ENCODE measurements at places on chromosomes 4 and X.
A peak's percentile ranks its signal among the peaks of the same experiment; 100 is the strongest.

- DNase-seq = no peak
Observed at GRCh38 chrX:84362184-84362838, 139.9 kb downstream of the HDX start.

GRCh38 chr4:137067735-137068134 lies 464.6 kb downstream of the PCDH18 start:
- DNase-seq = no peak

DNA sequence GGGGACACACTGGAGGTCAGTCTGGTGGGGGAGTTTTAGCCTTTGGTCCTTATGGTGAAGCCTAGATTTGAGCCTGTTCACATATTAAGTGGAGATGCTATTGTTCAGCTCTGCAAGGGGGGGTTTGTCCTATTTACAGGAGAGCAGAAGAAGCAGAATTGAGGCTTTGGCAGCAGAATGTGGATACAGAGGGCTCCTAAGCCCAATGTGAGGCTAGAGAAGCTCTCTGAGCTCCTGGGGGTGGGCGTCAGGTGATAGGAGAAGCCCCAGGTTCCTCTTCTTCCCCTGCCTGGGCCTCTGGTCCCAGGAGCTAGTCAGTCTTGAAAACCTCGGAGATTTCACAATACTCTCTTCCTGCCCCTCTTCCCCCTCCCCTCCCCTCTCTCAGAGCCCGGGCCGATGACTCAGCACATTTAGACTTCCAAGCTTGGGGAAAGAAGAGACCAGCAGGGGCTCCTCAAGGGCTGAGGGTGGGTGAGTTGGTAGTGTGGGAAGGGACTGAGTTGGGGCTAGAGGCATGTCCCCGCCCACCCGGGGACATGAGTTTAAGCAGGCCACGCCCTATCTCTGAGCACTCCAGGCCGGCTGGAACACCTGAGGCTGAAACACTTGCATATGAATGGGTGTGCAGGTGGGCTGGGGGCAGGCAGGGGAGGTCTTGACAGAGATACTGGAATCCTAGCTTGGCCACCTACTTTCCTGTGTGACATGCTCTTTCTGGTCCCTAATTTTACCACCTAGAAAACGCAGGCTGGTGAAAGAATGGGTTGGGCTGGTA lies 3.4 kb downstream of the TFE3 start:
- DNase-seq = peak; percentile 48

GRCh38 chrX:100747090-100747489 lies 15.2 kb upstream of the SYTL4 start:
- DNase-seq = no peak

- no peak for DNase-seq
Observed at GRCh38 chr4:106978046-106978774, 57.9 kb downstream of the DKK2 start.

DNA sequence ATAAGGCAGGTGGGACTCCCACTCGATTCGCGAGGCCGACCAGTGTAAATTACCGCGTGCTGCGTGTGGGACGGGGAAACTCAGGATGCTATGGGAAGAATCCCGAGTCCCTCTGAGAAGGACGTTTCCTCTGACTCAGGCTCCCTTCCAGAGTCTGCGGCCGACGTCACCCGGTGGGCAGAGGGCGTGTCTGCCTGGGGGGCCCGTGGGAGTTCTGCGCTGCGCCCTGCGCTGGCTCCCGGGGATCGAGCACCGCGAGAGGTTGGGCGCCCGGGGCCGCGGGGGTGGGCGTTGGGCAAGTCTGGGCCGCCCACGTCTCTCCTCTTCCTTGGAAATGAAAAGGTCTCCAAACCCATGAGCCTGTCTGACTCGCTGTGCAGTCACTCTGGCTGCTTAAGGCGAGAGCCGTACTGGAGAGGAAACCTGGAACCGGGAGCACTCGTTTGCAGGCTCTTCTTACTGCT lies 568 bp downstream of the NIPAL1 start:
- DNase-seq = no peak

GRCh38 chrX:110138557-110138956 lies 135.6 kb downstream of the TMEM164 start:
- no peak for DNase-seq

GRCh38 chr4:152188801-152189200 lies 347.1 kb downstream of the FBXW7 start:
- no peak for DNase-seq

GRCh38 chr4:184961660-184962059 lies 56.6 kb upstream of the HELT start:
- no peak for DNase-seq

DNA sequence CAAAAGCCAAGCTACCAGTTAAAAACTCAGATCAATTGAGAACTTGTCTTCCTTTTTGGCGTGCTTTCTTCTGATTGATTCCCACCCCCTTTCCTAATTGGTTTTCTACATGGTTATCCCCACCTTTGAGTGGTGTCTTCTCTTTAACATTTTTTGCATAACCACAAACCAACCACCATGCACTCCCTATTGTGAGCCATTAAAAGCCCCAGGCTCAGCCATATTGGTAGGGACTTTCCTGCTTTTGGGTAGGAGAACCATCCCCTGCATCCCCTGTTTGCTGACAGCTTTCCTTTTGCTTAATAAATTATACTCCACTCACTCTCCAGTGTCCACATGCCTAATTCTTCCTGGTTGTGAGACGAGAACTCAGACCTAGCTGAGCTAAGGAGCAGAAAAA lies 1651.4 kb upstream of the IGFBP7 start:
- no peak for DNase-seq

DNA sequence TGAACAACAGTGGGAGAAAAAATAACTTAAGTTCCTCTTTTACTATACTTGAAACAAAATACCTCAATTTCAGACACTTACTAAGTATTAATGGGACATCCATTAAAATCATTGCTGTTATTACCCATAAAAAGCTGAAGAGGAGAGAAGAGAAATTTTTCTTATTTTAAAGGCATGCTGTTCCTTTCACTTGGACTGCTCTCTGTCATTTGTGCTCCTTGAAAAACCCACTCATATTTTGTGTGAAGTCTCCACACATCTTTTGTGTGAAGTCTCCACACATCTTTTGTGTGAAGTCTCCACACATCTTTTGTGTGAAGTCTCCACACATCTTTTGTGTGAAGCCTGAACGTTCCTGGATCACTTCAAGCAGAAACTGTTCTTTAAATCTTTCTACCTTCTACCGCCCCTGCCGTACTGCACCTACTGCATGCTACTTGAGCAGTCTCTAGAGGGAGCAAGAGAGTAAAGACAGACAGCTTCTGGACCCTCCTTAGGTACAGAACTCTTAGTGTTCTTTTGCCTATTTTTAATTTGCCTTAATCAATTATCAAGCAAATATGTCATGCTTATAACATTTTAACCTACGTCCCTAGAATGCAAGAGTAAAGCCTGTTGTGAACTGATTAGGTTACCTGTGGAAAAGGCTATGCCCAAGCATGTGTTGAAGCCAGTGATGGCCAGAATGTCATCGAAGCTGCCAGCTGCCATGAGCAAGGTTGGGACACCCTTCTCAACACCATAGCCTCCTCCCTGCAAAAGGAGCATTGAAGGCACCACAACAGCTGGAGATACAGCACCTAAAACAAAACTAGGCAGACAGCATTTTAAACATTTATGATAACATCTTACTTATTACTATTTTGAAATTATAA lies 27.1 kb upstream of the SLC9B1 start:
- no peak for DNase-seq

- no peak for DNase-seq
Observed at GRCh38 chr4:163568843-163569242, 74.4 kb downstream of the TMA16 start.

- DNase-seq = no peak
Observed at GRCh38 chr4:3208826-3209225, 40.1 kb upstream of the MSANTD1 start.

Measured in NCI-H2171 (cell line).